ENCODE measurements at places on chromosomes 3 and 15. TPM values are rescaled to one million over a fixed set of nuclear protein-coding genes. Genes with fewer than 3 reads are reported as not detected.
A peak's percentile ranks its signal among the peaks of the same experiment; 100 is the strongest.

GRCh38 chr15:73389539-73389938 lies 20.8 kb upstream of the HCN4 start:
- H3K4me1 ChIP-seq = peaks cover 54% of the 10 kb centered on the region
- H3K27me3 ChIP-seq = no peaks in the 10 kb centered on the region
- H3K36me3 ChIP-seq = no peaks in the 10 kb centered on the region
- H3K4me3 ChIP-seq = no peak overlapping the region
- peak overlapping the region; percentile 97 for H3K27ac ChIP-seq
- peak; percentile 92 for DNase-seq

DNA sequence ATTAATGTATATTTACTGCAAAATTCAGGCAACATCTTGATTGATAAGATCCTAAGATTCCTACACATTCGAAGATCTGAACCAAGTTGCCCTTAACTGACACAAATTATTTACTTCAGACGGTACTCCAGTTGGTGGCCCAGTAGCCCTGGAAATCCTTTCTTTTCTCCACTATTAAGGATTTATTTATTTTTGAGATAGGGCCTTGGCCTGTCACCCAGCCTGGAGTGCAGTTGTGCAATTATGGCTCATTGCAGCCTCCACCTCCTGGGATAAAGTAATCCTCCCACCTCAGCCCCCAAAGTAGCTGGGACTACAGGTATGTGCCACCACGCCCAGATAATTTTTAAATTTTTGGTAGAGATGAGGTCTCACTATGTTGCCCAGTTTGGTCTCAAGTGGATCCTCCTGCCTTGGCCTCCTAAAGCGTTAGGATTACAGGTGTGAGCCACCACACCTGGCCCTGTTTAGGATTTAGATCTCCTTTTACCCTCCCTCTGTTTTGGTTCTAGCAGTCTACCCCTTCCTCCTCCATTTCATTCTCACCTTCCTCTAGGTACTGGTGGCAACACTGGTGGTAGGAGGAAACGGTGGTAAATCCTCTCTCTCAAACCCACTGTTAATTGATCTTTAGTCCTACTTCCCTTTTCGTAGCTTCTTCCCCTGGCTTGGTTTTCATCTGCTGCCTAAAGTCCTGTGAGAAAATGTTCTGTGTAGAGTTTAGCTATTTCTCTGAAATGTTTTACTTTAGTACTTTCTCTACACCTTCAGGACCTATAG lies 12.7 kb upstream of the ZNF609 start:
- DNase-seq = no peak
- H3K4me1 ChIP-seq = no peaks in the 10 kb centered on the region
- no peak overlapping the region for H3K4me3 ChIP-seq
- no peak overlapping the region for H3K27ac ChIP-seq
- H3K27me3 ChIP-seq = no peaks in the 10 kb centered on the region

CYP11A1 gene
- total RNA-seq = 5.4 TPM

SMCO1 gene
- total RNA-seq = 0.45 TPM

SLC6A11 gene
- 0.04 TPM for total RNA-seq

SLC12A1 gene
- 0.04 TPM for total RNA-seq

GOLGA8K gene
- total RNA-seq = not detected

DNA sequence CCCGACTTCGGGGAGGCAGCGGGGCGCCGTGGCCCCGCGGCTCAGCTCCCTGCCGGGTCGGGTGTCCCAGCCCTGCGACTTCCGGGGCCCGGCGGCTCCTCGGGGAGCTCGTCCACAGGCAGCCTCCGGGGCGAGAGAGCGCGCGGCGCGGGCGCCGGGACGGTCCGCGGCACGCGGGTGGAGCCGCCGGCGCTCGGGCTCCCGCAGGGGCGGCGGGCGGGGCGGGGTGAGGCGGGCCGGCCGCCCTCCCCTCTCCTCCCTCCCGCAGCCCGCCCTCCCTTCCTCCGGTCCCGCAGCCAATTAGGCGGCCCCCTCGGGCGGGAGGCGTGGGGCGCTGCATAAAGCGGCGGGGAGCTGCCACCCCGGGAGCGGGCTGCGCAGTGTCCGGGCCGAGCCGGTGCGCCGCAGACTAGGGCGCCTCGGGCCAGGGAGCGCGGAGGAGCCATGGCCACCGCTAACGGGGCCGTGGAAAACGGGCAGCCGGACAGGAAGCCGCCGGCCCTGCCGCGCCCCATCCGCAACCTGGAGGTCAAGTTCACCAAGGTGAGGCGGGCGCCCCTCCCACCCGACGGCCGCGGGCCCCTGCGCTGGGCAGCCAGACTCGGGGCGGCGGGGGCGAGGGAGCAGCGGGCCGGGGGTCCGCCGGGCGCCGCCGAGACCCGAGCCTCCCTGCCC lies at the start of gene ALDH1A3:
TSS of gene ALDH1A3 (plus strand) at position 368 of the 675 bp plus-strand sequence. CDS start at position 445, 77 bp downstream.
- DNase-seq = peak; percentile 80
- peak within 1 kb of the TSS; percentile 33 for H3K4me3 ChIP-seq
- H3K36me3 ChIP-seq = no peaks in the 10 kb centered on the region

DNA sequence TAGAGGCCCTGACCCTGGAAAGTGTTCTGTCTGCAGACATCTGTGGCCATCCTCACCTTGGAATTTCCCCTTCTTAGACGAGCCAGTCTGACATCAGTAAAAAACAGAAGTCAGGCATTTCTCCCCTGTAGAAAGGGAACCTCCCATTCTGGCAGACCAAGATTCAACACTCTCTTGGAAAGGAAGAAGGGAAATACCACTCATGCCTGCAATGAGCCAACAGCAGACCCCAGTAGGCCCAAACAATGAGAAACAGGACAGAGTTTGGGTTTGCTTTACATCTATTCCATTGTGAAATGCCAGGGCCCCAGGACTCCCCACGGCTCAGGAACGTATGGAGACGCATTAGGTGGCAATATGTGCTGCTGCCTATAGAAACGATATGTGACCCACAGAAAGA lies 264.0 kb upstream of the NSMCE3 start:
- H3K4me1 ChIP-seq = no peaks in the 10 kb centered on the region
- DNase-seq = peak; percentile 30

SKOR1 gene
- total RNA-seq = 1.1 TPM

DNA sequence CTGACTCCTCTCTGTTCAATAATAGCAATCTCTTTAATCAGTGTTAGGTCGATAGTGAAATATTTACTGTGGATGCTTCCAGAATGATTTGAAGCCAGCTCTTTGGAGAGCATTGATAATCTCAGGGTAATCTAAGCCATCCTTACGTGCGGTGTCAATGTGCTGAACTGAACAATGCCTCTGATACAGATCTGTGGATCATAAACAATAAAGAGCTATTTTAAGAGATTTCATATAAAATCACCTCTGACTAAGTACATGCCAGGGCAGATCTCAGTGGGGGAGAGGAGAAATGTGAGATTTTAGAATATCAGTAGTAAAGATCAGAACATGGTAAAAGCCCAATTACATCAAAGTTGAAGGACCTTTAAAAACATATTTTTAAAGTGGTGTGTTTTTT lies 319.3 kb upstream of the GBE1 start:
- H3K4me3 ChIP-seq = no peak overlapping the region
- no peaks in the 10 kb centered on the region for H3K4me1 ChIP-seq
- no peak overlapping the region for H3K27ac ChIP-seq
- no peaks in the 10 kb centered on the region for H3K36me3 ChIP-seq

- no peaks in the 10 kb centered on the region for H3K27me3 ChIP-seq
- peaks cover 8% of the 10 kb centered on the region for H3K4me1 ChIP-seq
- H3K27ac ChIP-seq = no peak overlapping the region
- DNase-seq = peak; percentile 66
- no peak overlapping the region for H3K4me3 ChIP-seq
- no peaks in the 10 kb centered on the region for H3K36me3 ChIP-seq
Observed at GRCh38 chr3:184347321-184348056, 10.1 kb downstream of the FAM131A start.

GRCh38 chr3:79765911-79766310 lies 1.9 kb downstream of the ROBO1 start:
- H3K4me1 ChIP-seq = peaks cover 7% of the 10 kb centered on the region
- peaks cover 79% of the 10 kb centered on the region for H3K27me3 ChIP-seq
- no peaks in the 10 kb centered on the region for H3K36me3 ChIP-seq
- H3K27ac ChIP-seq = no peak overlapping the region
- no peak for DNase-seq

GRCh38 chr3:141625506-141625905 lies 112.6 kb upstream of the RNF7 start:
- no peaks in the 10 kb centered on the region for H3K4me1 ChIP-seq
- H3K27ac ChIP-seq = no peak overlapping the region
- no peak for DNase-seq

DNA sequence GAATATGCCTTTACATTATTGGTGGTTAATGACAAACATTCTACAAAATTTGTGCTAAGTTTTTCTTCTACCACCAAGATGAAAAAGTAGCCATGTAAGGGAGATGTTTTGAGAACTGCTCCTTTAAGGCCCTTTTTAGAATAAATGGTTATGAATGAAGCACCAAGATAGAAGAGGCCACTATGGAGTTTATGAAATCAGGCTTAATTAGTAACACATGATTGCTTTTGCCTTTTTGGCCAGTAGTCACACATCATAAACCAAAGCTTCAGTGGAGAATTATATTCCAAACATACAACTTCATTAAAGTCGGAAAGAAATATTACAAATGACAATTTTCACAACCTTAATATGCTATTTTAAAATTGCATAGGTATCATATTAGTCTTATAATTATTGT lies 331.7 kb downstream of the RBMS3 start:
- H3K4me3 ChIP-seq = no peak overlapping the region
- H3K27ac ChIP-seq = no peak overlapping the region

LDHAL6B gene
- not detected for total RNA-seq

- no peaks in the 10 kb centered on the region for H3K4me1 ChIP-seq
- H3K36me3 ChIP-seq = no peaks in the 10 kb centered on the region
- DNase-seq = no peak
- H3K27me3 ChIP-seq = no peaks in the 10 kb centered on the region
- H3K4me3 ChIP-seq = no peak overlapping the region
Observed at GRCh38 chr3:48217449-48217848, 5.8 kb upstream of the CAMP start.

- peaks cover 11% of the 10 kb centered on the region for H3K36me3 ChIP-seq
- H3K4me1 ChIP-seq = peaks cover 15% of the 10 kb centered on the region
- H3K4me3 ChIP-seq = peak overlapping the region; percentile 92
- DNase-seq = no peak
Observed at GRCh38 chr3:122416966-122417365, 1.1 kb upstream of the WDR5B start.

GRCh38 chr3:9211155-9211950 lies 38.1 kb downstream of the SRGAP3 start:
- no peaks in the 10 kb centered on the region for H3K4me1 ChIP-seq
- H3K36me3 ChIP-seq = no peaks in the 10 kb centered on the region
- H3K27ac ChIP-seq = no peak overlapping the region
- peaks cover 9% of the 10 kb centered on the region for H3K27me3 ChIP-seq
- H3K4me3 ChIP-seq = no peak overlapping the region

DNA sequence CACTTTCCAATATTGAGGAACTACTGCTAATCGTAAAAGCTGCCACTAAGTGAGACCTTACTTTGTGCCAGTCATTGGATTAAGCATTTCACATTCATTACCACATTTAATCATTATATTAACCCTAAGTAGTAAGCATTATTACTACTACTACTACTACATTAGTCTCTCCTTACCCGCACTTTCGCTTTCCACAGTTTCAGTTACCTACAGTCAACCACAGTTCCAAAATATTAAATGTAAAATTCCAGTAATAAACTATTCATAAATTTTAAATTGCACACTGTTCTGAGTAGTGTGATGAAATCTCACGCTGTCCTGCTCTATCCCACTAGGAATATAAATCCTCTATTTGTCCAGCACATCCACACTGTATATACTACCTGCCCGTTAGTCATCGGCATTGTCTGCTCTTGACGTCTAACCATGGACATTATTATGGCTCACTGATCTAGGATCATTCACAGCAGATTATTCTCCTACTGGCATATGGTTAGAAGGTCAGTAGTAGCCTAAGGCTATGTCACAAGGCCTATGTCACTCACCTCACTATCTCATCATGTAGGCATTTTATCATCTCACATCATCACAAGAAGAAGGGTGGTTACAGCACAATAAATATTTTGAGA lies 121.1 kb downstream of the GSK3B start:
- no peak overlapping the region for H3K27ac ChIP-seq
- no peaks in the 10 kb centered on the region for H3K27me3 ChIP-seq
- no peaks in the 10 kb centered on the region for H3K36me3 ChIP-seq
- no peak for DNase-seq
- H3K4me3 ChIP-seq = no peak overlapping the region
- peaks cover 13% of the 10 kb centered on the region for H3K4me1 ChIP-seq

- DNase-seq = no peak
- no peaks in the 10 kb centered on the region for H3K36me3 ChIP-seq
- H3K27me3 ChIP-seq = no peaks in the 10 kb centered on the region
- no peaks in the 10 kb centered on the region for H3K4me1 ChIP-seq
Observed at GRCh38 chr15:66912441-66912840, 153.0 kb upstream of the SMAD3 start.
